ENCODE measurements at places on chromosomes 16 and 17.

DNA sequence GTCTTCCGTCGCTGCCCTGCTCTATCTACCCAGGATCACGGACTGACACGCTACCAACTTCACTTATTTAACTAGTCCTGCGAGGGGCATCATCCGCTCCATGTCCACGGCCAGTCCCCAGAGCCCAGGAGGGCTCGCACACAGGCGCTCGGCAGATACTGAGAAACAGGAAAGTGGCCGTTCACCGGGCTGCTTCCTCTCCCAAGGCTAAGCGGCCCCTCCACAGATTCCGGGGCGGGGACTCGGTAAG lies 388 bp downstream of the OXLD1 start:
- no peak for DNase-seq

GRCh38 chr17:47220531-47220999 lies 11.4 kb downstream of the MYL4 start:
- DNase-seq: no peak

- peak; percentile 88 for DNase-seq
These were observed 1.4 kb upstream of the BAHCC1 start for GRCh38 chr17:81393684-81394376.

DNA sequence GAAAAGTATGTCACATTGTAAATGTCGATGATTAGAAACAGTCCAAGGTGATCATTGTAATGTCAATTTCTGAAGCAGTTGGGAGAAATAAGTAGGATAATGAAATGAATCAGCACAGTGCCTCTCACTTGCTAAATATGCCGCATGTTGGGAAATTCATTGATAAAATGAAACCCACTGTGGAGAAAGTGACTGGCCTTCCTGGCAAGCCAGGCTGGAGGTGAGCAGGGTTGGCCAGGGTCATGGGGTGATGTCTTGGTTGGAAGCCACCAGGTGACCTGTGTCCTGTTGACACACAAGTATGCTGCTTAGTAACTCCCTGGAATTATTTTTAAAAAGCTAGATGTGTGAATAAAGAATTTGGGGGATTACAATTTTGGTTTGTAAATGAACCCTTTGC lies 14.9 kb upstream of the WNT9B start:
- no peak for DNase-seq

DNA sequence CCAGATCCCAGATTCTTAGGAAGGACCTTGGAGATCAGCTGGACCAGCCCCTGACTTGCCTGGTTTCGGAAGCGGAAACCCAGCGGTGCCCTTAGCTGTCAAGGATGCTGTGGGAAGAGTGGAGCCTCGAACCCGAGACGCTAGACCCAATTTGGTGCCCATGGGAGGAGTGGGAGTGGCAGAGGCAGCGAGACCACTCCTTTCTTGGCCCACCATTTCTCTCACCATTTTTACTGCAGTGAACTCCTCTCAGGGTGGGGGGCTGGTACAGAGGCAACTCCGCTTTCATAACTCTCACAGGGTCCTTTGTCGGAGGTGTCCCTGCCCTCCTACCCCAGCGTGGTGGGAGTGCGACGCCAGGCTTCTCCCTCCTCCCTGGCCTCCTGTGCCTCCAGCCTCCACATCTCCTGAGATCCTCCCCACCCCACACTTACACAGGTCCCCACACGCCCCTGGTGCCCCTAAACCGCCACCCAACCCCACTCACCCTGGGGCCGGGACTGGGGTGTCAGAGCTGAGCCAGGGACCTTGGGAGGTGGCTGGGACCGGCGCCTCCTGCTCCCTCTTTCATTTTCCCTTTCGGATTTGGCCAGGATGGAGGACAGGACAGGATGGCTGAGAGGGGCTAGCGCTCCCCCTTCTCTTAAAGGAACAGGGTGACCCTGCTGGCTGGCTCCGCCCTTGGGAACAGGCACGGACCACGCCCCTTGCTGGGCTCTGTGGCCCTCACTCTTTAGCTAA lies at the start of gene GJD3:
GJD3 (minus strand) TSS at position 617 of the 741 bp plus-strand sequence. CDS start 922 bp downstream, outside the sequence.
- no peak for DNase-seq

All from CD4-positive, alpha-beta T cell treated with Interferon gamma for 1 hour (primary cell).